ENCODE measurements at places on chromosomes 6 and 20.

- DNase-seq, result no peak
These were observed 243.3 kb downstream of the ERMARD start for GRCh38 chr6:169994739-169995138.

DNA sequence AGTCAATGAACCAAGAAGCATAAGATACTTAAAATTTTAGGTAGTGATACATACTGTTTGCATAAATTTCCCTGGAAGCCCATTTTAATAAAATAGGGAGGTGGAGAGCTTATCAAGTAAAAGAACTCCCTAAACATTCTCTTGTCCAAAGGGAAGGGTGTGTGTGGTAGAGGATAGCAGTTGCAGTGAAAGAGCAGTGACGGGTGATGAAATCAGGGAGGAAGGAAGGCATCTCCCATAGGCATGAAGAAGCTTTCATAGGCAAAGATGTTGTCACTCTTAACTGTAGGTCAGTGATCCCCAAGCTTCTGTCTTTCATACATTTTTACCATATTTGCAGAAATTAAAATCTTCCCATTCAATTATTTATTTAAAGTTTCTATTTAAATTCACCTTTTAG, 60.0 kb upstream of the ZNF831 start:
- DNase-seq, result no peak

- DNase-seq, result no peak
These were observed 182.4 kb upstream of the MCHR2 start for GRCh38 chr6:100176311-100176950.

- DNase-seq, result no peak
These were observed 55.7 kb downstream of the LYRM4 start for GRCh38 chr6:5205035-5205507.

DNA sequence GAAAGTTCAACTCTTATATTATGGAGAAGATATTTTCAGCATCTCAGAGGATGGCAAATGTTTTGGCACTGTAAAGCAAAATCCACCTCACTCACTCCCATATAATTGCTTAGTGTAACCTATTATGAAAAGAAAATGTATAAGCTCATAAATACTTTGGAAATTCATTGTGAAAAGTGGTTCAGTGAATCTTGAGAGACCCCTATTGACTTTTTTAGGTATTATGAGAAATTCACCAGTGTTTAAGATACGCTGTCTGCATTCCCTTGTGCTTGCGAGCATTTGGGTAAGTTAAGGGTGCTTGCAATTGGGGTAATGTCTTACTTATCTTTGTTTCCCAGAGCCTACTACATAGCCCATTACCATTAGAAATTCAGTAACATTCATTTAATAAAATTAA, 66.3 kb upstream of the BMP5 start:
- DNase-seq, result no peak

DNA sequence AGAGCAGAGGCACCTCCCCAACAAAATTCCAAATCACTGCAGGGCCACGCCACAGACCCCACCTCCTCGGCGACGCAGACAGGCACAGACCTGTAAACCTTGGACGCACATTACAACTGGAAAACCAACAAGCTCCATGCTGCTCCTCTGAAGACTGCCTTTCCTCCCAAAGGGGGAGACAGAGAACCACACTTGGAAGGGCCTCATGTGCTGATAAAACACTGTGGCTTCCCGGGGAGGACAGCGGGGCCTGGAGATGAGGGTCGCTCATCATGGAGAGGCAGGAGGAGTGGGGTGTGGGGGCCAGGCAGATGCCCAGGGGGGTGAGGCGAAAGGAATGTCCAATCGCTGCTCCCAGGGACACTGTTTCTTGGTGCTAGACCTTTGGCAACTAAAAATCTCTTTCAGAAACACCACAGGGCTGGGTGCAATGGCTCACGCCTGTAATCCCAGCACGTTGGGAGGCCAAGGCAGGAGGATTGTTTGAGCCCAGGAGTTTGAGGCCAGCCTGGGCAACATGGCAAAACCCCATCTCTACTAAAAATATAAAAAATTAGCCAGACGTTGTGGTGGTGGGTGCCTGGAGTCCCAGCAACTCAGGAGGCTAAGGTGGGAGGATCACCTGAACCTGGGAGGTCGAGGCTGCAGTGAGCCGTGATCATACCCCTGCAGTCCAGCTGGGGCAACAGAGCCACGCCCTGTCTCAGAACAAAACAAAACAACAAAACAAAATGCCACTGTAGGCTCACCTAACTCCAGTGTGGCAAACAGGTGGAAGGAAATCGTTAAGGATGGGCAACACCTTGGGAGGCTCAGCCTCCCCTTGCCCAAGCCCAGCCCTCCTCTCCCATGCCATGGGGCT, 53.8 kb downstream of the ABHD12 start:
- DNase-seq, result no peak

DNA sequence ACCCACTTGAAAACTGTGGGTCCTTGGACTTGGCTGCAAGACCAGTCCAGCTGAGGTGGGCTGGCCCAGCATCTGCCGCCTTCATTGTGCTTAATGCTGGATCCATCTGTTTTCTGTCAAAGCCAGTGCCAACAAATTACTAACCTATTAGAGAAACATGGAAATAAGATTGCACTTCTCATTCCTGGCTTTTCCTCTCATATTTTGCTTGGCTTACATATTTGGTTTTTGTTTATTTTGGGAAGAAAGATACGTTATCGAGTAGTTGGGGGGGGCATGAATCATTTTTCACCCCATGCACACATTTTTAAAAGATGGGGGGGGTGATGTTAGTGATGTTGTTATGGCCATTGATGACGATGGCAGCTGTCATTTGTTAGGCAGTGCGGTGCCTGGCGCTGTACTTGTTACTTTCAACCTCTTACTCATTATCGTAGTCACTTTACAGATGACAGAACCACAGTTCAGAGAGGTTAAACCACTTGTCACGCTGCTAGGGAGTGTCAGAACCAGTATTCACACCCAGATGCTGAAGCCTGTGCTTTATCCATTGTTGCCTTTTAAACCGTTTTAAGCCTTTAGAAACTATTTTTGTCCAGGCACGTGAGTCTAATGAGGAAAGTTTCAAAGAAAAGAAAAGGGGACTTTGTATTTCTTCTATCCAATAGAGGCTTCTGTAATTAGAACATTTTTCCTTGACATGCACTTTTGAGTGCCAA, 180.0 kb downstream of the TMEM242 start:
- no peak for DNase-seq

DNA sequence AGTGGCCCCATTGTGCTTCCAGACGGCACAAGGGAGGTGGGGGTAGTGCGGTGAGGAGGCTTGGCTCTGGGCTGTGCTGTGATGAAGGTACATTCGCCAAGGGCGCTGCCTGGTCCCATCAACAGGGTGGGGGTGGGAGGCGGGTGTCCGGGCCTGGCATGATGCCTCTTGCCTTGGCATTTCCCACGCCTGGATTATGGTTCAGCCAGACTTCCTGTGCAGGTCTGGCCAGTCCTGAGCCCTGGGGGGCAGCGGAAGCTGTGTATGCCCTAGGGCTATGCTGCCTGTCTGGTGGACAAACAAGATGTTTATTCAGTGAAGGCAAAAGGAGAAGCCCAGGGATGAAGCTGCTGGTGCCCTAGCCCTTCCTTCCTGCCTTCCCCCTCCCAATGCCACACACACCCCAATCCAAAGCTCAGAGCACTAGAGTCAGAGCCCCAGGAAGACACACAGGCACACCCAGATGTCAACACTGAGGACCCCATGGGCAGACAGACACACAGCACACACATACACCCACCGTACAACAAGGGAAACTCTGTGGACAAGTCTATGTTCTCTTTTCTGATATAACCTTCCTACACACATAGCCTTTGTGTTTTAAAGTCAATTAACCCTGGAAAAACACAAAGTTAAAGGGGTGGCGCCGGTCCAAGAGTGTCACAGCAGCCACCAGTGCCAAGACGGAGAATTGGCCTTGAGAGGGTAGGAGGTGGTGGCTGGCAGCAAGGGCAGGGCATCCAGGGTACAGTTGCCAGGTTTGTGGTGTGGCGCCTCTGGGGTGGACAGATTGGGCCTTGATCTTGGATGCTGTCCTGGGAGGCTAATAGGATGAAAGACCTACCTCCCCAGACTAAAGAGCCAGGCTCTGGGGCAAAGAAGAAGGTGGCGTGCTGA, 54.7 kb upstream of the SAYSD1 start:
- DNase-seq, result no peak

DNA sequence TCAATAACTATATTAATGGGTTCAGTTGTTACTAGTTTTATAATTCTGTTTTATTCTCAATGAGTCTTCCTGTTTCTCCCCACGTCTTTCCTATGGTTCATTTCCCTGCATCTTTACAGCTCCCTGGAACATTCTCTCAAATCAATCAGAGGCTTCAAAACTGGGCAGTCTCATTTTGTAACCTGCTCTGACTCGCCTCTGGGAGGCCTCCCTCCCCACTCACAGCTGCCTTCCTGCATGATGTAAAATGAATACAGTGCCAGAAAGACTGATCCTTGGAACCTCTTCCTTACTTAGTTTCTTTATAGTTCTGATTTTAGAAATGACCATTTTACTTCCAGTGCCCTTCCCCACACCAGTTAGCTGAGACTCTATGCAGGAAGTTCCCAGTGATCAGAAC, 103.9 kb downstream of the ESR1 start:
- no peak for DNase-seq

DNA sequence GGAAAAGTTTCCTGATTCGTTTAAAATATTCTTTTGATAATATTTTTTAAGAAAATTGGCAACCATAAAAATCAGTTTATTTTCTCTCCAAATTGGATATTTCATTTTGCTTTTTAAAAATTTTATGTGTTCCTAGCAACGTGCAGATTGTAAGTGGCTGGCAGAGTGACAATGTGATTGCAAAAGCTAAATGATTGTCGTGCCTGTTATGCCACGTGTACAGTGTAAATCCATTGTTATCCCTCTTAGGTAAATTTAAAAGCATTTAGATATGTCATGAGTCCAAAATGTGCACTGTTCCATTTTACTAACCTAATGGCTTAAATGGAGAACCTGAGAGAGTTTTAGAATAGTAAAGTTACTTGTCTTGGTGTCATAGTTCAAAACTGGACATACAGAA, 94.4 kb upstream of the ADGRF4 start:
- DNase-seq, result no peak

- DNase-seq, result no peak
These were observed 55.5 kb upstream of the ARMH2 start for GRCh38 chr6:24854077-24854666.

DNA sequence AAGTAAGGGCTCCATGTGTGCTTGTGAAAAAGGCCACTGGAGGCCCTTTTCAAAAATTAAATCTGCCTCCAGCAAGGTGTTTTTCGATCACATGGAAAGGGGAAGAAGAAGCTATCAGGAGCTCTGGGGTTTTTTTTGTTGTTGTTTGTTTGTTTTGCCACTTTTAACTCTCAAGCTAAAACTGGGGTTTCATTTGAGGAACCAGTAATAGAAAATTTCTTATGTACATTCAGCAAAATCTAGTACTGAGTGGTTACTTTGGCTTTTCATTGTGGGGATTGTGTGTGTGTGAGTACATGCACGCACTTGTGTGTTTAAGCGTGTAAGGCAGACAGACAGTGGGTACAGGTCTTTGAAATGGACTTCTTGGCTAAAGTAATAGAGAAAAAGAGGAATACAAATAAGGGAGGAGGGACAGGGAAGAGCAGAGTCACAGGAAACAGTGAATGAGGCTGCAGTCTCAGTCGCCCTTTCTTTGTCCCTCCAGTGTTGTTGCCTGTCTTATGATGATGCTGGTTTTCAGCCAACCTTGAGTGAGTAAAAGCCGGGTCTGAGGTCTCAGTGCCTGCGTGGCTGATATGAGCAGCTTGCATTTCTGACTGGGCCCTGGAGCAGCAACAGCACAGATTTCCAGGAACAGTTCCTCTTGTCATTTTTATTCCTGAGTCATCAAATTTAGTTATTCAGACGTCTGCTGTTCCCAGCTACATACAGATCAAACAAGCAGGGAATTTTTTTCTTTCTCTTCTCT, 26.2 kb downstream of the SLC16A10 start:
- DNase-seq, result no peak

DNA sequence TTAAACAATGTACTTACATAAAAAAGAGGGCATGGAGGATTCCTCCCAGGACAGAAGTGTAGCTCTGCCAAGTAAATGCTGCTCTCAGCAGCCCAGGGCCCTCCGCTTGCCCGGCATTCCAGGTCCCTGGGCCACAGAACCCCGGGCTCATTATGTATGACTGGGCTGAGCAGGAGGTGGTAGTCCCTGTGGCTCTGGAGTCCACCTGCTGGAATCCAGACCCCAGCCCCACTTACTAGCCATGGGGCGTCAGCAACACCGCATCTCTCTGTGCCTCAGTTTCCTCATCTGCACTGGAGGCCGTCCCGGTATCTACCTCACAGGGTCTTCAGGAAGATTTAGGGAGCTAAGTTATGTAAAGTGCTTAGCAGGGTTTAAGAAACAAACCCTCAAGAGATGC, 55.4 kb downstream of the PSMG4 start:
- DNase-seq, result no peak

DNA sequence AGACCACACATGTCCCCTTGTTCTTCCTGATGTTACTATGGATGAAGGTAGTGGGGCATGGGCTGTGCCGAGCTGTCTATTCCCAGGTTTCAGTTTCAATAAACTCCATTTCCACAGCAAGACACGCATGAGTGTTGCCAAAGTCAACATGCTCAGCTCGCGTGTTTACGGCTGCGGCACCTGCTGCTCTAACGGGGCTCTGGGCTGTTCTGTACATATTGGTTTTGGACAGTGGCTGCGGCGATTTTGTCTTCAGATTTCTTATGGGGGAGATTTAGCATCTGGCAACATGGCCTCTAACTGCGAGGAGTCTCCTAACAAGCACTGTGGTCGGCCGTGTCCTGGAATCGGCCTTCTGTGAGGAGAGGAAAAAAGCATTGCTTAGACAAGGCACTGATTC, 58.6 kb downstream of the TMEM242 start:
- DNase-seq, result no peak

DNA sequence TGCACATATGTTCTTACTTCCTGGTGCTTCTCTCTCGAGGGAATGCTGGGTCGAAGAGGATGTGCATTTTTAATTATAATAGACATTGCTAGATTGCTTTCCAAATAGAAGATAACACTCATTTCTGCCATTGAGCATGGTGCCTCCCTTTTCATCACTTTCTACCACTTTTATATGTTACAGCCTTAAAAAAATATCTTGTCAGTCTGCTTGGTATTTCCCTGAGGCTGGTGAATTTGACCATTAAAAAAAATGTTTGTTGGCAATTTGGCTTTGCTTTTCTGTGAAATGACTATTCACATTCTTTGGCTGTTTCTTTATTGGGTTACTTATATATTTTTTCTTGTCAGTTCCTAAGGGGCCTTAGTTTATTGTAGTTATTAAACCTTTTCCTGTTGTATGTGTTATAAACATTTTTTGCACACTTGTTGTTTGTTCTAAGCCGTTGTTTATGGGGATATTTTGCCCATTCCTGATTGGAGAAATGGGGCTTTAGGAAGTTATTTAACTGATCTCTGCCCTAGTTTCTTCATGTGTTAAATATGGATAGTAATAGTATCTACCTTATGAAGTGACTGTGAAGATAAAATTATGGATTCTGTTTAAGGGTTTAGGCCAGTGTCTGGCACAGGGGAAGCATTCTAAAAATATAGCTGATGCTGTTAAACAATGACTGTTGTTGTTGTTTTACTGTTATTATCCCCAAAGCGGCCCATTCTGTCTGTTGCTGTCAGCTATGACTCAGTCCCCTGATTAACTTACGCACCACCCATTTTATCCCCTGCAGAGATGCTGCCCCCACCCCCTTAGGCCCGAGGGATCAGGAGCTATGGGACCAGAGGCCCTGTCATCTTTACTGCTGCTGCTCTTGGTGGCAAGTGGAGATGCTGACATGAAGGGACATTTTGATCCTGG, 3.8 kb downstream of the DDR1 start:
- DNase-seq, result no peak

Measured in NCI-H2107 (cell line).